ENCODE measurements at places on chromosomes 16 and 17.

DNA sequence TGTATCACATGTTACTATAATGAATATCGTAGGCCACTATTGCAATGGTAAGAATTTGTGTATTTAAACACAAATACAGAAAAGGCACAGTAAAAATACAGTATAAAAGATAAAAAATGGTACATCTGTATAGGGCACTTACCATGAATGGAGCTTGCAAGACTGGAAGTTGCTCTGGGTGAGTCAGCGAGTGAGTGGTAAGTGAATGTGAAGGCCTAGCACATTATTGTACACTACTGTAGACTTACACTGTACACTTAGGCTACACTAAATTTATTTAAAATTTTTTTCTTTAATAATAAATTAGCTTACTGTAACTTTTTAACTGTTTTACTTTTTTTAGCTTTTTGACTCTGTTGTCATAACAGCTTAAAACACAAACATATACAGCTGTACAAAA, 42.5 kb downstream of the AKAP10 start:
- DNase-seq, result no peak

GRCh38 chr16:17101646-17102045, 369.1 kb downstream of the XYLT1 start:
- no peak for DNase-seq

DNA sequence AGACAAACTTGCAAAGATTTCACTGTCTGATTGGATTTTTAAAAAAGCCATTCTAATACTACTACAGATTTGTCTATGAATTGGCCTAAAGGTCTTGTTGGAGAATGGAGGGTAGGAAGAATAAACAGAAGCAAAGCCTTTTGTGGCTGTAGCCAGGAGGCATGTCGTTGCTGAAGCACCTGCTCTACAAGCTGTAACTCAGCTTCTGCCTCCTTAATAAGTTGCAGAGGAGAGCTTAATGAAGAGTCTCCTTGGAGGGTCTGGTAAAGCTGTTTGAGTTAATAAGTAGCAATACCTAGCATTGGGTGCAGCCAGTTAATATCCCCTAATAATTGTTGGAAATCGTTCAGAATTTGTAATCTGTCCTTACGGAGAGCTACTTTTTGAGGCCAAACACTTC, 10.0 kb upstream of the ZNF689 start:
- no peak for DNase-seq

- DNase-seq, result no peak
These were observed 250.8 kb downstream of the C16orf95 start for GRCh38 chr16:87066133-87067002.

GRCh38 chr17:80848449-80849102, 143.1 kb upstream of the CHMP6 start:
- no peak for DNase-seq

DNA sequence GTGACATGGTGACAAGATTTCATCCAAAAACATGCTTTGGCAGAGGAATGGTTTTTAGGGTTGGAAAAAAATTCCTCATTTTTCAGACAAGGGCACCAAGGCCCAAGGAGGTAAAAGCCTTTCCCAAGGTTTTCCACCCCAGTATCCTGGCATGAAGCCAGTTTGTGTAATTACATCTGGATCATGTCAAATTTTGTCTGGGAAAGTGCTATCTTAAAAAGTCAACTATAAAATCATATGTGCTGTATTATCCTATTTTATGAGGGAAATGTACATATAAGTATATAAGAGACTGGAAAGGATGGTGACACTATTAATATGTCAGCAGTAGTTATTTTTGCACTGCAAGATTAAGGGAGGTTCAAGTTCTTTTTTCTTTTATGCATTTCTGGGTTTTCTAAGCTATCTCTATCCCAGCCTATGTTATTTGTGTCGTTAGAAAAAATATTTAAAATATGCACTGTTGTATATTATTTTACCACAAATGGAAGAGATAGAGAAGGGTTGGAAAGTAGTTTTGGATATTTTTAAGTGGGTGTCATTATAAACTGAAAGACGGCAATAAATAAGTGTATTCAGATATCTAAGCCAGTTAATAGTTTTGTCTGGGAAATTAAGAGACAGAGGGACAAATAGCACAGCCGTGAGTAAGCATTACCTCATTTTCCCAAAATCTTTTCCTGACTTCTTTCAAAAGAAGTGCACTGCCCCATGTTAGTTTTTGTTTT, 13.5 kb upstream of the FBXO47 start:
- no peak for DNase-seq

DNA sequence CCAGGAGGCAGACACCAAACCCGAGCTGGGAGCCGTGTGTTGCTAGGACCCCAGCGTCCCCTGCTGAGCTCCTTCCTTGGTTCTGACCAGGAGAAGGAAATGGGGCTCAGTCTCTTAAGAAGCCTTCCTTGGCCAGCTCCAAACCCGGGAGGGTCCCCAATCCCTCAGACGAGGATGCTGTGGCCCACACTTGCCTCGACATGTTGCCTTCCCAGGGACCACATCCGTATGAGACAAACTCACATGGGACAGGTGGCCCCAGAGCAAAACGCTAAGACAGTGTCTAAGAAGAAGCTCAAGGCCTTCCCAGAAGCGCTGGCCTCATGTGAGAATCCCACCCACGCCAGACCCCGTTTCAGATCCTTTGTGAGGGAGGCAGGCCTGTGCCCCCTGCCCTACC, 19.8 kb downstream of the LGALS9 start:
- no peak for DNase-seq

Data from effector CD4-positive, alpha-beta T cell (primary cell).